NCI-H2171 (cell line): ENCODE measurements at places on chromosomes 7 and 10.
A peak's percentile ranks its signal among the peaks of the same experiment; 100 is the strongest.

- no peak for DNase-seq
Measured at GRCh38 chr10:116292493-116292892, 19.5 kb upstream of the GFRA1 start.

DNA sequence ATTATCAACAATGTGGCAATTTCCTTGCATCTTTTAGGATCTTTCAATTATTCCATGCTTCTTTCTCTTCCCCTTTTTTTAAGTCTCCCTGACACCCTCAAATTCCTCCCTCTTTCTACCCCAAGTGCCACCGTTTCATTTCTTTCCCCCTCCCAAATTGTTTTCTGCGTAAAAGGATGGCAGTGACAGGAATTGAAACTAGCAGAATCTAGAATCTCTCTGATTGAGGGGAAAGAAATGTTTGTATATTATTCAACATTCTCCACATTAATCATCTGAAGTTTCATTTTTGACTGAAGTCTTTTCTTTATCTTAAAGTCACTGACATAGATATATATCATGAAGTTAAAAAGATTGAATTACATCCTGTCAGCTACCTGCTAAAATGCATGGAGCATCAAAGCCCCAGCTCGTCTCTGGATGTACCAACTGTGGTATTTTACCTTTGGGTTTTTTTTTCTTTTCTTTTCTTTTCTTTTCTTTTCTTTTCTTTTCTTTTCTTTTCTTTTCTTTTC, 633.5 kb downstream of the SORCS3 start:
- DNase-seq, result no peak

DNA sequence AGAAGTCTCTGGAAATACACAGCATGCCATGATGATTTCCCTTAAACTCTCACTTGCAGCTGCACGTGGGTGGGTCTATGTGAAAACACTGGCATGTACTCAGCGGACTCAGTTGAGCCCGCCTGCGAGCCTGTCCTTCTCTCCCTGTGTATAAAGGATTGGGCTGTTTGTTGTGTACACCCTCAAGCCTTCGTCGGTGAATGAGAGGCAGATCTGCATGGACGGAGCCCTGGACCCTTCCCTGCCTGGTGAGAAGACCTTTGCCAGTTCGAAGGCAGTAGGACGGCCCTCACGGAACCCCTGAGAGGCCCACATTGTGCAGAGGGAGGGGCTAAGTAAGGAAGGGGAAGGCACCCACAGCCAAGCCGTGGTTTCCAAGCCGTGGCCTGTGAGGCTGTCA, 121.2 kb downstream of the WDFY4 start:
- DNase-seq, result no peak

- DNase-seq, result no peak
Measured at GRCh38 chr7:94012746-94013145, 8.6 kb upstream of the BET1 start.

GRCh38 chr10:43042503-43043341, 34.1 kb upstream of the RET start:
- no peak for DNase-seq

DNA sequence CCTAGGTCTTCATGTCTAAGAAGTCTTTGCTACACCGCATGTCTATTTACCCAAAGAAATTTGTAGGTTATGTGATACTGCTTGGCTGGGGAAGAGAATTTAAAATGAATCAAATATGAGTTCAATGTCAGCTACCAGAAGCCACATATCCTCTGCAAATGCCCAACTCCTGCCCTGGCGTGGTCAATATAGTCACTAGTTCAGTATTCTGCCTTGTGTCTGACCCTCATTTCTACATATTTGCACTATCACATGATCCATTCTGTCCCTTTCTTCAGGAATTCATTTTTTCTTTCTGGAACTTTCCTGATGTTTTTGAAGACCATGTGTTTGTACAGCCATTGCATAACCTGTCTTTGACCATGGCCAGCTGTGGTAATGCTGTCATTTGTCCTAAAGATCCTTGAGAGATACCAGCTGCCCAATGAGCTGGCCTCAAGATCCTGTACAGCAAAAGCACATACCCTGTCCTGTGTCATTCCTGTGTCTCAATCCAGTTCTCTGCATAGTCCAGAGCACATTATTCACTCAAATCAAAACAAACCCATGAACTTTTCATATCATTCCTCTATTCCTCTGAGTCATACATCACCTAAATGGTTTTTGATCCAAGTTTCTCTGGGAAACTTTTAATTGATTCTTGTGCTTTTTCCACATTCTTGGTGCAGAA, 524.5 kb downstream of the PARD3 start:
- DNase-seq, result no peak

- no peak for DNase-seq
Measured at GRCh38 chr7:116955801-116956476, 2.6 kb downstream of the ST7 start.

- DNase-seq, result peak; percentile 32
Measured at GRCh38 chr10:45505311-45505710, 131.3 kb downstream of the ALOX5 start.

- DNase-seq, result no peak
Measured at GRCh38 chr7:39616138-39616537, 7.2 kb upstream of the RALA start.

DNA sequence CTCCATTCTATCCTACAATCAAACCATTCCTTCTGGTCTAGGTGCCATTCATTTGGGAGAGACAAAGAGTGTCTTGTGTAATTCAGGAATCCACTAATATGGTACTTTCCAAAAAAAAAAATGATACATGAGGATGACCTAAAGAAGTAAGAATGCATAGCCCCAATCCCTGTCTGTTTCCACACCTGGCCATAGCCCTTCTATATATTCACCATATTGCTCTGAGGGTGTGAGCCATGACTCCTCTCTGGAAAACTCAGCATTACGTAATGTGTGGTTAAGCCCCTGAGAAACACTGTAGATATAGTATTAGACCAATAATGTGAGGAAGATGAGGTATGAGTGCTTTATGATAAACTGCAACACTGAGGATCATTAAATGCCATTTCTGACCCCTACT, 592.7 kb downstream of the INHBA start:
- DNase-seq, result no peak

- DNase-seq, result no peak
Measured at GRCh38 chr7:131795400-131795799, 239.0 kb upstream of the PODXL start.

GRCh38 chr7:5533821-5534367, 110.3 kb upstream of the TNRC18 start:
- DNase-seq, result no peak

DNA sequence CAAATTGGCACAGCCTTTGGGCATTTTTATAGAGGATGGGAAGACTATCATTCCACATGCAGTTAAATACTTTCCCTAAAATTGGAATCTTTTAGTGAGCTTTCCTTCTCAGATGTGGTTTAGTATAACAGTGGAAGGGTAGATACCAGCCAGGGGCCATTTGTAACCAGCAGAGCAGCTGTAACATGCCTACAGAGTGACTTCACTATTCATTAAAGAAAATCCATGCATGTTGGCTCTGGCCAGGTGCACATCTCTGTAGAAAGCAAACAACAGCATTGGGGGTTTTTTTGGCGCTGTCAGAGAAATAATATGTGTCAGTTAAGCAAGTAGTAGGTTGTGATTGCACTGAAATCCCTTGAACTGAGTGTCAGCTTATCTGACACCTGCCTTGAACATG, 115.6 kb downstream of the LHFPL3 start:
- no peak for DNase-seq

GRCh38 chr10:50645236-50645635, 21.5 kb upstream of the SGMS1 start:
- no peak for DNase-seq

DNA sequence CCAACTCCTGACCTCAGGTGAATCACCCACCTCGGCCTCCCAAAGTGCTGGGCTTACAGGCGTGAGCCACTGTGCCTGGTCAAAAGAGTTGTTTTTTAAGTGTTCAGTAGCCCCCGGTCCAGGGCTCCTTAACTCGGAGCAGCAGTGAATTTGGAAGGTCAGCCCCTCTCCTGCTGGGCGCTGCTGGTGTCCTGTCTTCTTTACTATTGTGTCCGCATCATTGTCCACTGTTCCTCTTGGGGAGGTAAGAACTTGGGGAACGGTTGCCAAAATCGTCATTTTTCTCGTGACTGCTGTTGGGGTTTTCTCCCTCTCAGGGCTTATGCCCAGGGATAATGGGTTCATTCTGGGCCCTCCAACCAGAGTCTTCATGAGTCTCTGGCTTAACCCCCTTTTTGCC, 46.7 kb downstream of the CAMK1D start:
- DNase-seq, result no peak

- no peak for DNase-seq
Measured at GRCh38 chr10:119545310-119545709, 2.8 kb upstream of the RGS10 start.

DNA sequence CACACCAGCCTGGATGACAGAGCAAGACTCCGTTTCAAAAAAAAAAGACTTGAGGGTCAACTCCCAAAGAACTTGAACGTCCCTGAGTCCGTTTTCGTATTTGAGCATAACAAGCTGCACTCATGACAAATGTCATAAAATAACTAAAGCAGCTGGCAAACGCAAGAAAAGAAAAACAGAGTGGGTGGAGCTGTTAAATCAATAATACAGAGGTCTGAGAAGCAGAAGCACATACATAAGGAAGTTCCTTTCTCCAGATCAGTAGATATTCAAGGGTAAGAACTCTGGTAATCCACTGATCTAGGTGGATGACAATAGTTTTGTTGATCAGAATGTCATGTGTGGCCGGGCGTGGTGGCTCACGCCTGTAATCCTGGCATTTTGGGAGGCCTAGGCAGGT, 150.1 kb downstream of the FAM107B start:
- DNase-seq, result no peak

- DNase-seq, result no peak
Measured at GRCh38 chr10:16606923-16607322, 85.2 kb upstream of the C1QL3 start.

- peak; percentile 4 for DNase-seq
Measured at GRCh38 chr7:55019191-55019690, 424 bp downstream of the EGFR start.

DNA sequence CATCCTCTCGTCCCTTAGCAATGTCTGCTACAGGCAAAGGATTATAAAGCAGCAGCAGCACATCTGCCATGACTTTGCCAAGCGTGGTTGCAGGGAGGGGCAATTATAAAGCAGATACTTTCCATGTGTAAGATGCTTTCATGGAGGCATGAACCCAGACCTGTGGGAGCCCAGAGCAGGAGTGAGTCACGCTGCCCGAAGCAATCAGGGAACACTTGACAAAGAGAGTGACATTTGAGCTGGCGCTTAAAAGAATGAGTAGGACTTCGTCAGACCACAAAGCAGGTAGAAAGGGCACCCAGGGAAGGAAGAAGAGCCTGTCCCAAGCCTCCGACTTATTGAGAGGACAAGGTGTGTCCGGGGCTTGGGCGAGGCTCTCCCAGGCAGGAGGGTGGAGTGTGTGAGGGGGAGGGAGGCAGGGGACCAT, 147.2 kb downstream of the MYOF start:
- no peak for DNase-seq

DNA sequence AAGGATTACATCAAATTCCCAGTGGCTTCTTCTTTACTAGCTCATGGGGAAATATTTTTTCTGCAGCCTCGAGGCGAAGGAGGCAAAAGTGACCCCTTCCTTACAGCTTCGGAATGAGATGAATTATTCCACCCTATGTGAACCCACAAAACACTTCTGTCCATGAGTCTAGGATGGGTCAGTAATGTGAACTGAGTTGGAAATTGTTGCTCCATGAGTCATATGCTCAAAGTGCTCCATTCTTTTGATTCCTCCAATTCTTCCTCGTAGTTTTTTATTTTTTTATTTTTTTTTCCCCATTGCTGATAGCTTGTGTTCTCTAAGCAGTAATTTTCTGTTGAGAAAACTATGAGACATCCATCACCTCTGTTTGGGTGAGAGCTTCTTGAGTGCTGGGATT, 31.7 kb upstream of the FAM204A start:
- DNase-seq, result no peak

DNA sequence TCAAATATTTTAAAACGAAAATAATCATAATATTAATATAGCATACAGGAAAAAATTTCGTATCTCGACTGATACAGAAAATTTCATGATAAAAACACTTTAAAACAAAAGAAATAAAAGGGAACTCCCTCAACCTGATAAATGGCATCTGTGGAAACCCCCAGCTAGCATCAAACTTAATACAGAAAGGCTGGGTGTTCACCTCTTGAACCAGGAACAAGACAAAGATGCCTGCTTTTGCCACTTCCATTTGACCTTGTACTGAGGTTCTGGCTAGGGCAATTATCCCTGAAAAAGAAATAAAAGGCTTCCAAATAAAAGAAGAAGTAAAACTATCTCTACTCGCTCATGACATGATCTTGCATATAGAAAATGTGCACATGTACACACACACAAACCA, 2.5 kb upstream of the ALOX5 start:
- no peak for DNase-seq

- no peak for DNase-seq
Measured at GRCh38 chr7:45882465-45882810, 5.8 kb upstream of the IGFBP1 start.

GRCh38 chr10:131773370-131774343, 127.2 kb upstream of the PPP2R2D start:
- no peak for DNase-seq

DNA sequence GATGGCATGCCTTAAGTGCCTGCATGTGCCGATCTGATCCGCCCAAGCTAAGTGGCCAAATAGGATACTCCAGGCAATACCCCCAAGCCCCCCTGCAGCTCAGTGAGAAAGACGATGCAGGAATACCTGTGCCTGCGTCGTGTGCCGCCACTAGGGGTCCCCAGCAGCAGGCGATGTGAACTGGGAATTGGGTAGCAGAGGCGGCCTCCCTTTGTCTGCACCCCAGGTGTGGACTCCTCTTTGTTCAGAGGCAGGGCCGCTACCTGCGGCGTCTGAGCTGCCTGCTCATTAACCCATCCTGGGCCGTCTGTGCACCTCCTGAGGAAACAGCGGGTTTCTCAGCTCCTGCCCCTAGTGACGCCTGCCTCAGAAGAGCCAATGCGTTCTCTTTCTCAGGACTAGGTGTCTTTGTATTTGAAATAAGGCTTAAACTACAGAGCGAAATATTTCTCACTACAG, 4.8 kb upstream of the CHN2 start:
- peak; percentile 74 for DNase-seq

- DNase-seq, result peak; percentile 17
Measured at GRCh38 chr10:91251430-91252056, 31.1 kb downstream of the PCGF5 start.

- DNase-seq, result no peak
Measured at GRCh38 chr10:9268176-9268575, 1213.7 kb downstream of the GATA3 start.

GRCh38 chr7:140686921-140687320, 9.6 kb upstream of the NDUFB2 start:
- DNase-seq, result no peak

GRCh38 chr10:116810120-116810500, 39.2 kb upstream of the ENO4 start:
- DNase-seq, result no peak

DNA sequence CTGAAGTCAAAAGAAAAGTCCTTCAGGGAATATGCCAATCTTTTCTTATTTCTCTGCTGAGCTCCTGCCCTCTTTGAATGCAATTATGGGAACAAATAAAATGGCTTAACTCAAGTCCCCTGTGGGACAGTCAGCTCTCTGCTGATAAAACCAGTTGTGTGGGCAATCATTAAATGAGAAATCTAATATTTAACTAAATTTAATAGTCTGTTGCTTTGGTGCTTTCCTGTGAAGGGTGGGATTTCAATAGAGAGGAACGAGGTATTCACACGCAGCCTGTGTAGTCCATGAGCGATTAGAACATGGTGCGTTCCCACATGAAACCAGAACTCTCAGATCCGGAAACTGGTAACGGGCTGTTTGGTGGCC, 138.4 kb downstream of the PAXIP1 start:
- no peak for DNase-seq
